CD4-positive, alpha-beta T cell treated with Interleukin-4 for 1 hour (primary cell): ENCODE measurements at places on chromosomes 6 and 20.
A peak's percentile ranks its signal among the peaks of the same experiment; 100 is the strongest.

- no peak for DNase-seq
Measured at GRCh38 chr6:80165143-80165542, 58.7 kb downstream of the BCKDHB start.

DNA sequence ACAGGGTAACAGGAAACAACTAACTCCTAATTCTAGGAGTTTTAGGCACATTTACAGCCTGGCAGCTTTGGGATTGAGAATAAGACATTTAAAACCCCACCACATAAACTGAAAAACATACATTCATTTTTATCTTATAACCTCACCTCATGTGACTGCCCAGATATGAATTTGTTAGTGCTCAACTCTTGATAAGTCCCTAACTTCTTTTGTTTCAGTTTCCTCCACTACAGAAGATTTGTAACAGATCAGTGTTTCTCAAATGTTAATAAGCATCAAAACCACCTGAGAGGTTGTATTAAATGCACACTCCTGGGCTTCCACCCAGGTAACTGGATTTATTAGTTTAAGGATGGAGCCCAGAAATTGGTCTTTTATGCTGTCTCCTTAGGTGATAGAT is 190.1 kb upstream of the ARID1B start:
- no peak for DNase-seq

GRCh38 chr20:11675920-11676629 is 241.6 kb upstream of the BTBD3 start:
- DNase-seq = no peak

DNA sequence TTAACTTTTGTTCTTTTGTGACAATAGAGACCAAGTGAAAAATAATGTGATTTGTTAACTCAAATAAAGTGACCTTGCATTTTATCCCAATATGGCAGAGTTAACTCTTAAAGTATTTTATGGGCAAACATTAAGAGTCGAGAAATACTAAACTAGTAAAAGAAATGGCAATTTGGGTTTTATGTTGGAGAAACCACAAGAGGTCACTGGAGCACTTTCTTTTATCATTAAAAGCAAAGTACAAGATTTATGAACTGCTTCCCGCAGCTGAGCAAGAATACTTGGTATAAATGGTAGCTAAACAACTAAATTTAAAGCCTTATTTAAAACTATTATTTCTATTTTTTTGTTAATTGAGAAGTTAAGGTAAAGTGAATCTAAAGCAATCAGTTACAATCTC is 33.5 kb upstream of the MCM9 start:
- peak; percentile 7 for DNase-seq

DNA sequence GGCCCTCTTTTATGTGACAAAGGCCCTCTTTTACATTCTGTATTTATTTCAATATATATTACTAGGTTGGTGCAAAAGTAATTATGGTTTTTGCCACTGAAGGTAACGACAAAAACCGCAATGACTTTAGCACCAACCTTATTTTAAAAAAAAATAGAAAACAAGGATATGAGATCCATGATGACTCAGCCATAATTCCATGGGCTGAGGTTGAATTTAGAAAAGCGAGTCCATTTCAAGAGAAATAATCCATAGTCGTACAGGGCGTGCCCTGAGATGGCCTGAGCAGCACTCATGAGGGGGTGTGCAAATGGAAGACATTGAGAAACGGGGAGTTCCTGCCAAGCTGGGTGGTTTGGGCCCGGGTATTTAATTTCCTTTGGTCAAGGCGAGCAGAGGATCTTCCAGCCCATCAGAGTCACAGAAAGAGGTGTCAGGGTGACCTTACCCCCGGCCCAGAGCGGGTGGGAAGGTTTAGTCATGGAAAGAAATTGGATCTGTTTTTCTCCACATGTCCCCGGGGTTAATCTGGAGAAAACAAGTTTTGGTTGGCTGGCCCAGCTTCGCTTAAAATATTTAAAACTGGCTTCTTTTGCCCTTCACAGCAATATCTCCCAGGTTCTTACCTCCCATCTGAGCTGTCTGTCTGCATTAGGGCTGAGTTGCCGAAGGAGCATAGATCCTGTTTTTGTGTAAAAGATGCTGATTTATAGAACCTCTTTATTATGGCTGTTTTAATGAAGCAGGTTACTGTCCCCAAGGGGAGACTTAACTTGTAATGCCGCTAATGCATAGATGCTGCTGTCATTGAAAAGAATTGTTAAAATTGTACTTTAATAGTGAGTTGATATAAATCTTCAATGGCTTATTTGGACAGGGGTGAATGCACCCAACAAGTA is 255.6 kb downstream of the PREX1 start:
- no peak for DNase-seq

DNA sequence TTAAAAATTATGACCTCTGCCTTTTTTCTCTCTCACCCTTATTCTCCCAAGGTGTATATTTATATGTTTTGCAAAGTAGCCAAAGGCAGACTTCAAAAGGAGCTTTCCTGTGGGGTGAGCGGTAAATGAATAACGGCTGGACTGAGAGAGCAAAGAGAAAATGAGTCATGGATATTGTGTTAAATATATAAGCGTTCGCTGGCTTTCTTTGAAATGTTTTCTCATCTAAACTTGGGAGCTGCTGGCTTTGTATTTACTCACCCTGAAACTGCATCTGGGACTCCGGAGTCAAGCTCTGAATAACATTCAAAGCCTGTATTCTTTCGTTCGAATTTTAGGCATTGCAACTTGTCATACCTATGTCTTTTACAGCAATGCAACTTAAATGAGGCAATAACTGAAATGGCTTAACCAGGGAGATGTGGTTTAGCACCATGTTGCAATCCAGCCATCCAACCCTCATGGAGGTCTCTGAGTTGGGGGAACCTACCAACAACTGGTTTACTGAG is 32.0 kb downstream of the ATXN1 start:
- no peak for DNase-seq

DNA sequence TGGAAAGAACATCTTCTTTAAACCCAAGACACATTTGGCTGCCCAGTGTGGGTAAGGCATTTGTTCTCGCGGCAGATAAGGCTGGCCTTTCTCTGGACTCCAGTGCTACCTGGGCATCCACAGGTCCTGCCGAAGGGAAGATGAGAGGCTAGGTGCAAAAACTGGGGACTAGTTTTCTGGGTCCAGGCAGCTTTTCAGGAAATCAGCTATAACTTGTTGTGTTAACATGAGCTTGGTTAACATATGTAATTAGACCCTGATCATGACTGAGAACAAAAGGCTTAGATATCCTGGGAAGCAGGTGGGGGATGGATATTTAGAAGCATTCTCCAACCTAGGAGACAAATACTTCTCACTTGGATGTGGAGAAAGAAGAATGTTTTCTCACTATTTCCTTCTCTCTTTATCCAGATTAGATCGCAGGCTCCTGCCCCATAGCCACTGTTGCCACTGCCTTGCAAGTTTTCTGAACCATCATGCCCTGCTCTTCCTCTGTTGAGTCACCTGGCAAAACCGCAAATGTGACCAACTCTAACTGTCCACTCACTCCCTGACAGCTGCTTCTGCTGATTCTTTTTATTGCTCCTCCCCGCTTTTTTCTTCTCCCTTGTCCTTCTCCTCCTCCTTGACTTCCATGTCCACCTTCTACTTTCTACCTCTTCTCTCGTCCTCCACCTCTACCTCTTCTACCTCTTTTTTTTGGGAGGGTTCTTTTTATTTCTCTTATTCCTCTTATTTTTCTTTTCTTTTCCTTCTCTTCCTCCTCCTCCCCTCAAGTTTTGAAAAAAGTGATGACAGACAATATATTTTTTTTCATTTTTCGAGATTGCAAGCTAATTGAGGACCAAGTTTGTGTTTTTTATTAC is 258.1 kb downstream of the UTRN start:
- no peak for DNase-seq

GRCh38 chr20:62768551-62769287 is 27.6 kb upstream of the MRGBP start:
- no peak for DNase-seq

DNA sequence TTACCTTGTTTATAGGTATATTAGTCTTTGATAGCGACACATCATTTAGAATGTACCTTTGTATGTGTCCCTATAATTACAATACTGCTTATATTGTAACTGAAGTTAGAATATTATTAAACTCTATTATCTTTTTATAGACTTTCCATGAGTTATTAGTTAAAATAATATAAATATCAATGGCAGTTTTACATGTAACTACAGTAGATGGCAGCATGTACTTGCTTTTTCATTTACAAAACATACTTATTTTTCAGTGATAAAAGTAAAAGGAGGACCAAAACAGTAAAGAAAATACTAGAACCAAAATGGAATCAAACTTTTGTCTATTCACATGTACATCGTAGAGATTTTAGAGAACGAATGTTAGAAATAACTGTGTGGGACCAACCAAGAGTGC is 364.3 kb downstream of the RIMS1 start:
- DNase-seq = no peak

DNA sequence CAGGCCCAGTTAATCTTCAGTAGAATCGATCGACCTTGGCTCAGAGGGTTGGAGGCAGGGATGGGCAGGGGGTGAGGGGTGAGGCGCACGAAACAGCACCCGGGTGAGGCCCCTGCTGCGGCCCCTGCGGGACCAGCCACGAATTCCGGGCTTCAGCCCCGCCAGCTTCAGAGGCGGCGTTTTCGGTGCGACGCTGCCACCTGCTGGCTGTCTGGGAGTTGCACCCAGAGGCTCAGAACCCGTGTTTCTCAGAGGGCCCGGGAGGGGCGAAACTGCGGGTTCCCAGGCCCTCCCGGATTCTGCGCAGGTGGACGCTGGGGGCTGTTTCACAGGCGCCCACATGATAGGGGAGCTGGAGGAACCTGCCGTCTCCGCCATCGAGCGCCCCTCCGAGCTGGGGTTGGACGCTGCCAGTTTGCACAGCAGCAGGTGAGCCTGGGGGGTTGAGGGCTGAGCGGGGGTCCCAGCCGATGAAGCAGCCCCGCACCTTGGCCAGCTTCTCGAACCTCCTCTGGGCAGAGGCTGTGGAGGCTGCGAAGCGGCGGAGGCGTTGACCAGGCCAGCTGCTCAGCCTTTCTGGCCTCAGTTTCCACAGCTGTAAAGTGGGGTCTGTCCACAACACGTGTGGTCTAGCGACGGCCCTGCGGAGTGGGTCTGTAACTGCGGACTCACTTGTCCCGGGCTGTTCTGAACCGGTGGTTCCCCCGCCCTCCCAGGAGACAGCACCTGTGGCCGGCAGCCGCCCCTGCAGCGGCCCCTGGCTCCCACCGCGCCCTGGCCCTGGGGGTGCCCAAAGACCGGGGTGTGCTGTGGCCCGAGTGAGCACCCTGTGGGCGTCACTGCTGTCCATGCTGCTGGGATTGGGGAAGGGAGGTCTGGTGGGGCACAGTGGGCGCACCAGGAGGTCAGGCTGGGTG is 2.5 kb upstream of the BHLHE23 start:
- peak; percentile 84 for DNase-seq

GRCh38 chr6:164066766-164067165 is 652.2 kb downstream of the QKI start:
- DNase-seq = no peak

- DNase-seq = no peak
Measured at GRCh38 chr6:113597231-113597583, 259.9 kb upstream of the MARCKS start.

DNA sequence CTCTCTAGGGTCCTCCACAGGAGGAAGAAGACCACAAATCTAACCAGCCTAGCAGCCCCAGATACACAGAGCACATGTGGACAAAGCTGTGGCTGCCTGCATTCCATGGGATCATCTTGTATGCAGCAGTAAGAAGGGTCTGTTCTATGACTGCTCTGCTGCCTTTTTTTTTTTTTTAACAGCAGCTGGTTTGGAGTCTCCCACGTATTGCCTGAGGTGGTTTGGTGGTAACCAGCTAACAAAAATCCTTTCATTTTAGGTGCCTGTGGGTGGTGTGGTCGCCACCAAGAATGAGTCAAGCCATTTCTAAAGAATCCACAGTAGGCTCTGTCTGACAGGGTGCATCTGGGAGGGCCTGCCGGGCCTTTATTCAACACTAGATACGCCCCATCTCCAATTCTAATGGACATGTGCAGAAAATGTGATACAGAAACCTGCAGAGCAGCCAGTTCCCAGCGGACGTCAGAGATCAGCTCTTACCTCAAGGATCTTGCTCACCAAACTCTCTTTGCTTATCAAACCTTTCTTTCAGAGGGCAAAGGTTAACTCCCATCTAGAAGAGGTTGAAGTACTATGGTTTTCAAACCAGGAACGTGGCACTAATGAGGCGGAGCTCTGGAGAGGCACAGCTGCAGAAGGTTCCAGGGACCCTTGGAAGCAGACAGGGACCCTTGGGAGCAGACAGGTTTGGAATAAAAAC is 32.0 kb downstream of the GNAS-AS1 start:
- DNase-seq = no peak

GRCh38 chr6:41523915-41524633 is 22.1 kb upstream of the FOXP4 start:
- DNase-seq = no peak

GRCh38 chr6:72382602-72383529 is 239.0 kb upstream of the KCNQ5 start:
- no peak for DNase-seq

GRCh38 chr6:56949265-56949664 is 5.6 kb upstream of the BEND6 start:
- no peak for DNase-seq

DNA sequence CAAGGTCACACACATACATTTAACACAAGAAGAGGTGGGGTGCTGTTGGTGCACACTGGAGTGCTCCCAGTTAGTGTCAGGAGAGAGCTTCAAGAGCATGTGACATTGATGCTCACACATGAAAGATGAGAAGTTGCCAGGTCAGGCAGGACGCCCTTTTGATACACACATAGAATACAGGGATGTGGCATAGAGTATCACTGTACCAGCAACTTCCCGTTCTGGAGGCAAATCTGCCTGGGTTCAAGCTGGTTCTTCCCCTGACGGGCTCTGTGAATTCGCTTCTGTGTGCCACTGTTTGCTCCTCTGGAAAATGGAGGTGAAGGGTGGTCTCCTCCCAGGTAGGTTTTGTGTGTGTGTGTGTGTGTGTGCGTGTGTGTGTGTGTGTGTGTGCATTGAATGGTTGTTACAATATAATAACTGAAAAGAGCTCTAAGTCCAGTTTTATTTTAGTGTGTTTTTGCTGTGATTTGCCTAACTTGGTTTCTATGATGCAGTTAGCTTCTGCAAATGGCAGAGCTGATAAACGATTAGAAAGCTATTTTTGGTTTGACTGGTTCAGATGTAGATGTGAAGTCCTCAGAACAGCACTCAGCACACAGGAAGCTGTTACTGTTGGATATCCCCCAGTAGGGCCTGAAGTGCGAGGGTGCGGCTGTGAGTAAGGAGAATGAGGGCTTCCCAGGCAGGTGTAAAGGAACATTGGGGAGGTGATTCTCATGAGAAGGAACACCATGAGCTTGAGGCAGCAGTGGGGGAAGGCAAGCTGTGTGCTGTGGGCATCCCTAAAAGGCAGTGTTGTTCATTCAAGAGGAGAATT is 53.4 kb downstream of the HIVEP1 start:
- DNase-seq = no peak

GRCh38 chr20:6868861-6869260 is 101.4 kb downstream of the BMP2 start:
- DNase-seq = no peak

- no peak for DNase-seq
Measured at GRCh38 chr20:46357030-46357514, 48.8 kb upstream of the CDH22 start.

DNA sequence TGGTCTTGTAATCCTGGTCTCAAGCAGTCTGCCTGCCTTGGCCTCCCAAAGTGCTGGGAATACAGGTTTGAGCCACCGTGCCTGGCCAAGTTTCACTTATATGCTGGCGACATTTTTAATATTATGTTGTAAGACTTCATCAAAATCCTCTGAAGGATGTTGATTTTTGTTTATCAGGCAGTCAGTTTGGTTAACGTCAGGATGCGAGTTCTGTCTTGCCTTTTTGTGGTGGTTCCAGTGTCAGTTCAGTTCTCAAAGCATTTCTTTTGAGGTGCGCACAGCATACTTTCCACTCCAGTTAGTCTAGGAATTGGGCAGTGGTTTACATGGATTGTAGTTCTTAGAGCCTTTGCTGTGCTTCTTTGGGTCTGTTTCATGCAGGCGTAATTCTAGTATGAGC is 24.9 kb downstream of the SCAF8 start:
- DNase-seq = no peak
